Fibroblast of skin of right quadriceps (primary cell): ENCODE measurements at places on chromosomes 7 and 10.
A peak's percentile ranks its signal among the peaks of the same experiment; 100 is the strongest.

GRCh38 chr10:99630433-99630832 lies 10.2 kb upstream of the SLC25A28 start:
- peak; percentile 52 for DNase-seq

DNA sequence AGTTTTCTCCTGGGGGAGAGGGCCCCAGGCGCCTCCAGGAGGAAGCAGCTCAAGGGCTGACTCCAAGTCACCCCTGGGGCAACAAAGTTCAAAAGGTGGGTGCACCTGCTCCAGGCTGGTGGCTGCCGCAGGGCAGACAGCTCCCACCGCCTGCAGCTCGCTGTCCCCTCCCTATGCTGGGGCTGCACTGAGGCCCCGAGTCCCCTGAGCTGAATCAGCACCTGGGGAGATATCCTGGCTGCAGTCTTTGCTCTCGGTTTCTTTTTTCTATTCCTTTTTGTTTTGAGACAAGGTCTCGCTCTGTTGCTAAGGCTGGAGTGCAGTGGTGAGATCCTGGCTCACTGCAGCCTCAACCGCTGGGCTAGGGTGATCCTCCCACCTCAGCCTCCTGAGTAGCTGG lies 183.4 kb downstream of the DNAJB6 start:
- no peak for DNase-seq

DNA sequence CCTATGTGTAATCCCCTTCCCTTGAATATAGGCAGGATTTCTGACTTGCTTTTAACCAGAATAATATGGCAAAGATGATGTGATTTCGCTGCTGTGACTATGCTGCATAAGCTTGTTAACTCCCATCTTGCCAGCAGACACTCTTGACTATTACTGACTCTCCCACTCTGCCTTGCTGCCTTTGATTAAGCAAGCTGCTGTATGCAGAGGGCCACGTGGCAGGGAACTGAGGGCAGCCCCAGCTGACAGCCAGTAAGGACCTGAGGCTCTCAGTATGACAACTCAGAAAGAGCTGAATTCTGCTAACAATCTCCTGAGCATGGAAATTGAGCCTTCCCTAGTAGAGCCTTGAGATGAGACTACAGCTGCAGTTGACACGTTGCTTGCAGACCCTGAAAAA lies 279.4 kb upstream of the CACNA2D1 start:
- DNase-seq: no peak

GRCh38 chr10:22253580-22253882 lies 35.7 kb upstream of the EBLN1 start:
- no peak for DNase-seq

DNA sequence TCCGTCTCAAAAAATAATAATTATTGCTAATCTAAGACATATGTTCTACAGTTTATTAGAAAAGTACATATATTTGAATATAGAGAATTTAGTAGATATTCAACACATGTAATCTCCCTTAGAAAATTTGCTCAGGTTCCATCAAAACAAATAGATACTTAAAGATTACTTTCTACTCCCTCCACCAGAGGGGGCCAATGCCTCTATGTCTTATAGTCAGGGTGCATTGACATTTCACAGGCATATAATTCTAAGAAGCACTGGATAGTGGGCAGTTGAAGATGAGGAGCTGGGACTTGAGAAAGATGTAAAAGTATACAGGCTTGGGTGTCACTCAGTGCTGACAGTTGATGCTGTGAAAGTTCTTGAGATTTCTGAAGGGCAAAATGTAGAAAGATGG lies 301.6 kb upstream of the HPS1 start:
- peak; percentile 28 for DNase-seq

DNA sequence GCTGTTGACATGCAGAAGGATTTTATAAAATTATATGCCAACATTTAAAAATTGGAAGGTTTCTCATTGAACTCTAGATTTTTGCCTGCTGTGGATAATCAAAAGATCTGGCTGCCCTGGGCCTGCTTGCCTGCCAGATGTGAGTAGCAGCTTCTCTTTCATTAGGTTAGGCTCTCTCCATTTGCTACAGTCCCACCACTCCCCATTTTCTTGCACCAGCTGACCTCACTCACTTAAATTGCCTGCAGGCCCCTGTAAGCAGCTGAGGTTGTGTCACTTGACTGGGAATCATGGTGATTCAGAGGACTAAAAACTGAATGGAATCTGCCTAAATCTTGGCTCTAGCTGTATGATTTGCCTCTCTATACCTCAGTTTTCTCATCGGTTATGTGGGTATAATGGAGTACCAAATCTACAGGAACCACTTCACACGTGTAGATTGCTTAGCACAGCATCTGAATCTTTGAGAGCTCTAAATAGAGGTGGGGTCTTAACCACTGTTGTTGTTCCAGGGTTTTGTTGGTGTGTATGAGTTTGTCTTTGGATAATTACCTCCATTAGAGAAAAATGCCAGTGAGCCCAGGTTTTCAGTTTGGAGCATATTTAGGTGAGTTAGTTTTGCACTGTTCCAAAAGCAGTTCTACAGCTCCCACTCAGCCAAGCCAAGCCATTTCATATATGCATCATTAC lies 18.6 kb upstream of the RAPGEF5 start:
- no peak for DNase-seq

GRCh38 chr7:44685723-44686122 lies 62.9 kb upstream of the ZMIZ2 start:
- no peak for DNase-seq

- peak; percentile 91 for DNase-seq
These were observed 189.6 kb downstream of the TNS3 start for GRCh38 chr7:47392241-47392759.

- no peak for DNase-seq
These were observed 341.6 kb downstream of the PCLO start for GRCh38 chr7:82821037-82821436.

DNA sequence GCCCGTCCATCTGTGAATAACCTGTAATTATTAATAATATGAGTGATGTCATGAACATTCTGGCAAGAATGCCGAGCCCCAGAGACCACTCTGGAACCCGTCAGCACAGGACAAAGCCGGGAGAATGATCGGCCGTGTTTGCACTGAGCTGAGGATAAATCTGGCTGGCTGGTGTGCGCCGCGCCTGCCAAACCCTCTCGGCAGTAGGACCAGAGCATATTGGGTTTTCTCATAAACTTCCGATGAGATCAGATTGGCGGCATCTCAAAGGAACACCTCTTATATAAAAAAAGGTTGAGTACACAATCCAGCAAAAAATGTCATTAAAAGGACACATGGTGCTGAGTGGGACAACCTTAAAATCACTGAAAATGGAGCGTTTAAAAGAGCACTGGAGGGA lies 296.0 kb upstream of the MKI67 start:
- DNase-seq: no peak

DNA sequence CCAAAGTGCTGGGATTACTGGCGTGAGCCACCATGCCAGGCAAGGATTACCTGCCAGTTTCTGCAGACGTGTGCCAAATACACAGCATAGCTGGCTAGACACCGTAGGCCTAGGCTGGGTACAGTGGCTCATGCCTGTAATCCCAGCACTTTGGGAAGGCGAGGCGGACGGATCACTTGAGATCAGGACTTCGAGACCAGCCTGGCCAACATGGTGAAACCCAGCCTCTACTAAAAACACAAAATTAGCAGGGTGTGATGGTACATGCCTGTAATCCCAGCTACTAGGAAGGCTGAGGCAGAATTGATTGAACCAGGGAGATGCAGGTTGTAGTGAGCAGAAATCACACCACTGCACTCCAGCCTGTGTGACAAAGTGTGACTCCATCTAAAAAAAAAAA lies 868 bp downstream of the RFC2 start:
- DNase-seq: no peak

DNA sequence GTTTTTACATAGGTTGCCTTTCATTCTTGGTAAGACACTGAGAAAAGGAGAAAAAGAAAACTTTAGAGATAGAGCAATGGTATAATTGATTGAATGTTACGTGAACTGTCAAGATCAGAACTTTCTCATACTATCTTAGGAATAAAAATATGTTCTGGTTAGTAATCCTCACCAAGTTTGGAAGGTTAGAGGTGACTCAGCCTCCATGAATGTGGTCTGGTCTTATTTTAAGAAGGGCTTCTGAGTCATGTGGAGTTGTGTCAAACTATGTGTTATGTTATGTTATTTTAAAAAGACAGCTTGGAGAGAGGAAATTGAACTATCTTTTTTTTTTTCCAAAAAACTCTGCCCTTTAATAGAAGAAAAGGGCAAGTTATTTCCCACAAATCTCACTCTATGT lies 458.6 kb upstream of the KLF6 start:
- DNase-seq: peak; percentile 99

- DNase-seq: no peak
These were observed 60.8 kb downstream of the LRGUK start for GRCh38 chr7:134187893-134188292.

DNA sequence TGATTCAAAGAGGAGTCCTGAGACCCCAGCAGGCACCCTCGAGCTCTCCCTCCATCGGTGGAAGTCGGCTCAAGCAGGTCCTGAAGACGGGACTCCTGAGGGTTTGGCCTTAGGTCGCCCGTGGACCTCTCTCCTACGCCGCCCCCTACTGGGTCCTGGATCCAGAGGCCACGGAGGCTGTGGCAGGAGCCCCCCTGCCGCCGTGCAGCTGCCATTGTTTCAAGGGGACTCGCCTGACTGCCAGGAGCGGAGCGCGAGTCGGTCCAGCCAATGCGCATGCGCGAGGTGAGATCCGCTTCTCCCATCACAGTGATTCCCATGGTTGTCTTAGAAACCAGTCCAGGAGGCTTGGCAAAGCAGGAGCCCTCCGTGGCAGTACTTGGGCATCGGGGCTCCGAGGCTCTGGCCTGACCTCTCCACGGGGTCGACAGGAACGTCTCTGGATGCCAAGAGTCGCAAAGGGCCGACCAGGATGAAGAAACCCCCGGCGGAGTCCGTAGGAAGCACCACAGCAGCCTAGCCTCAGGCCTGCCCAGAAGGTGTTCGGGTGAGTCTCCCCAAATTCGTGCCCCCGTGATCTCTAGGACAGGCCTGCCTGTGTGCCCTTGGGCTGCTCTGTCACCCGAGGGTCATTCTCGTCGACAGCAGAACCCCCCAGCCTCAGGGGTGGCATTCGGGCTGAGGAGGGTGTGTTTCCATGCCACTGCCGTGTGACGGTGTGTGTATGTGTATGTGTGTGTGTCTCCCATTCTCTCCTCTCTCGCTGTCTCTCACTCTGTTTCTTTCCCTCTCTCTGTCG lies 322.3 kb downstream of the ZNF716 start:
- DNase-seq: no peak

GRCh38 chr10:96138102-96138501 lies 8.0 kb downstream of the ZNF518A start:
- no peak for DNase-seq

DNA sequence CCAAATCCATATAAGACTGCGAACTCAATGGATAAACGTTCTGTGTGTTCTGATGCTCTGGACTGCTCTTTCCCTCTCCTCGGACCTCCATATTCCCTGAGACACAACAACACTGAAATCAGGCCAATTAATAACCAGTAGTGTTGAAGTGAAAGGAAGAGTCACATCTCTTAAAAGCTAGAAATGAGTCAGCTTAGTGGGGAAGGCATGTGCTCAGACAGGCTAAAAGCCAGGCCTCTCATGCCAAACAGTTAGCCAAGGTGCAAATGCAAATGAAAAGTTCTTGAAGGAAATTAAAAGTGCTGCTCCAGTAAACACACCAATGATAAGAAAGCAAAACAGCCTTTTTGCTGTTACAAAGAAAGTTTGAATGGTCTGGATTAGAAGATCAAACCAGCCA lies 29.3 kb downstream of the TNS3 start:
- DNase-seq: peak; percentile 67

DNA sequence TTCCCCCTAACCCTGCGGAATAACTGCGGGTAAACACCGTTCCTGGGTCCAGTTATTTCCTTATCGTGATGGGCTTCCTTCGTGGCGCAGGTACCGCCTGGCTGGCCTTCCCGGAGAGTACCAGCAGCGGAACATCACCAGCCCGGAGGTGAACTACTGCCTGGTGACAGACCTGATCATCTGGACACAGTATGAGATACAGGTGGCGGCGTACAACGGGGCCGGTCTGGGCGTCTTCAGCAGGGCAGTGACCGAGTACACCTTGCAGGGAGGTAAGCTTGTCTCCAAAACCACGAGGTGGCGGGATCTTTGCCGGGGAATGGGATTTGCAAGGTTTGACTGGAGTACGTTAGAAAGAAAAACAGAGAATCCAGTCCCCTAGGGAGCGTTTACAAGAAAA lies 665.0 kb upstream of the FOXK1 start:
- DNase-seq: no peak

DNA sequence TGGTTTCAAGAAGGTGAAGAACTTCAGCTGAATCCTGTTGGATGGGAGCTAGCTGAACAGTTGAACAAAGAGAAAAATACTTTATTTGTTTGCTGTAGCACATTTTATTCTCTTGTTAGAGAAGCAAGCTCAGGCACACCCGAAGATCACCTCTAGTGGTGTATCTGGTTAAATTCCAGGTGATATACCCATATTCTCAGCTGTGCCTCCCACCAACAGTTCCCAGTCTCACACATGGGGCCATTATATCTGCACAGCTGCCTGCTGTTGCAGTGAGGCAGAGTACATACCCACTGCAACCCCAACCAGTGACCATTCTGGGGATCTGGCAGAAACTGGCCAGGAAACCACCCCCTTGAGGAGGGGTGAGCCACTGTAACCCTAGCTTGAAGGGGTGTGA lies 9.2 kb downstream of the BTAF1 start:
- DNase-seq: no peak

DNA sequence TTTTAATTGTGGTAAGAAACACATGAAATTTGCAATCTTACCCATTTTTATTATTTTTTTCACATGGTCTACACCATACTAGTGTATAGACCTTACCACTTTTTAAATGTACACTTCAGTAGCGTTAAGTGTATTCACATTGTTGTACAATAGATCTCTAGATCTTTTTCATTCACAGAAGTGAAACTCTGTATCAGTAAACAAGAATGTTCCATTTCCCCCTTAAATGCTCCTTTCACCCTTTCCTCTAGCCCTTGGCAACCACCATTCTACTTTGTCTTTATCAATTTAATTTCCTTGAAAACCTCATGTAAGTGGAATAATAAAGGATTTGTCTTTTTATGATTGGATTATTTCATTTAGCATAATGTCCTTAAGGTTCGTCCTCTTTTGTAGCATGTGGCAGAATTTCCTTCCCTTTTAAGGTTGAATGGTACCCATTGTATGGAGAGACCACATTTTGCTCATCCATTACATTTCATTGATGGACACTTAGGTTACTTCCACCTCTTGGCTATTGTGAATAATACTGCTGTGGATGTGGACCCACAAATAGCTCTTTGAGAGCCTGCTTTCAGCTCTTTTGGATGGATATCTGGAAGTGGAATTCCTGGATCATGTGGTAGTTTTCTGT lies 45.7 kb downstream of the SNX10 start:
- no peak for DNase-seq

DNA sequence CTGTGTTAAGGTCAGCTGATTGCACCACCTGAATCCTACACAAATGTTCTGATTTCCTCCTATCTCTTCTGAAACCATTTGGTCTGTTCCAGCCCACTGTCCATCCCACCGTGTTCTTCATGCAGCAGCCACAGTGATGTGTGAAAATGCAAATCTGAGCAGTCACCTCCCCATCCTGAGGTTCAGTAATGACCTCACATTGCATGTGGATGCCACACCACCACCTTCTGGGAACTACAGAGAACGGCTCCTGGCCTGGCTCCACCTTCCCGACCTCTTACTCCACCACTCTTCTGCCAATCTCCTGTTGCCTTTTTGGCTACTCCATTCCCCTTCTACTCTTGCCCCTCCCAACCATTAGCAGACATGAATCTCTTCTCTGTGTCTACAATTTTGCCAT lies 244.4 kb downstream of the TNS3 start:
- DNase-seq: no peak

GRCh38 chr7:25454562-25455041 lies 226.3 kb upstream of the NPVF start:
- peak; percentile 2 for DNase-seq

GRCh38 chr7:110264288-110264687 lies 826.6 kb upstream of the LRRN3 start:
- no peak for DNase-seq

GRCh38 chr7:40298421-40298820 lies 163.6 kb downstream of the SUGCT start:
- peak; percentile 87 for DNase-seq
